ENCODE measurements at places on chromosomes 7 and 10. TPM values are rescaled to one million over a fixed set of nuclear protein-coding genes. Genes with fewer than 3 reads are reported as not detected.

The ACBD7 gene
- total RNA-seq, result 0.65 TPM

The TMEM213 gene
- not detected for total RNA-seq

The ACADSB gene
- total RNA-seq, result 5.3 TPM

The STEAP1B gene
- 37.2 TPM for total RNA-seq

The TMEM139 gene
- total RNA-seq, result not detected

The TAS2R41 gene
- not detected for total RNA-seq

The STAM gene
- total RNA-seq, result 16.7 TPM

The ACSL5 gene
- 26.7 TPM for total RNA-seq

The ATG9B gene
- 0.10 TPM for total RNA-seq

The GIMAP7 gene
- 31.6 TPM for total RNA-seq

The SPDYE18 gene
- 0.33 TPM for total RNA-seq

The GBX1 gene
- total RNA-seq, result under 0.01 TPM

Data from vein endothelial cell (primary cell).